GM13977 (cell line): ENCODE measurements at places on chromosomes 11 and 22.
A peak's percentile ranks its signal among the peaks of the same experiment; 100 is the strongest.

DNA sequence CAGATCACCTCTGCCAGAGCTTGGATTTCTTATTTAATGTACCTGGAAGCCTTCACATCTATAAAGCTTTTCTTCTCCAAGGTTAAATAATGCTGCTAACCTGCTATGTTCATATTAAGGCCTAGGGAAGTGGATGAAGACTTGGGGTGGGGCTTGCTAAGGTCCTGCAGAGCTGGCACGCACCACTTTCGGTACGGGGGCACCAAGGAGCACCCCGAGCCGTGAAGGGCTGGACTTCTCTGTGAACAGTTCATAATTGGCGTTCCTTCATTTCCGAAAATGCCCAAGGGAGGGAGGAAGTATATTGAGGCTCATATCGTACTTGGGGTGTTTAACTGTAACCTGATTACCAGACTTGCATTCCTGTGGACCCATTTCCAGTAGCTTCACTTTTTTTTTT, 59.6 kb downstream of the ST14 start:
- no peak for DNase-seq

- no peak for DNase-seq
Observed at GRCh38 chr11:834371-835316, 1.9 kb downstream of the CD151 start.

GRCh38 chr22:20131859-20132685, 468 bp downstream of the ZDHHC8 start:
- no peak for DNase-seq

- DNase-seq: no peak
Observed at GRCh38 chr11:59053387-59053786, 32.7 kb upstream of the GLYATL1B start.

GRCh38 chr11:11155962-11156815, 196.9 kb downstream of the CSNK2A3 start:
- peak; percentile 57 for DNase-seq

GRCh38 chr22:48779661-48780596, 1047.7 kb downstream of the BRD1 start:
- DNase-seq: no peak

DNA sequence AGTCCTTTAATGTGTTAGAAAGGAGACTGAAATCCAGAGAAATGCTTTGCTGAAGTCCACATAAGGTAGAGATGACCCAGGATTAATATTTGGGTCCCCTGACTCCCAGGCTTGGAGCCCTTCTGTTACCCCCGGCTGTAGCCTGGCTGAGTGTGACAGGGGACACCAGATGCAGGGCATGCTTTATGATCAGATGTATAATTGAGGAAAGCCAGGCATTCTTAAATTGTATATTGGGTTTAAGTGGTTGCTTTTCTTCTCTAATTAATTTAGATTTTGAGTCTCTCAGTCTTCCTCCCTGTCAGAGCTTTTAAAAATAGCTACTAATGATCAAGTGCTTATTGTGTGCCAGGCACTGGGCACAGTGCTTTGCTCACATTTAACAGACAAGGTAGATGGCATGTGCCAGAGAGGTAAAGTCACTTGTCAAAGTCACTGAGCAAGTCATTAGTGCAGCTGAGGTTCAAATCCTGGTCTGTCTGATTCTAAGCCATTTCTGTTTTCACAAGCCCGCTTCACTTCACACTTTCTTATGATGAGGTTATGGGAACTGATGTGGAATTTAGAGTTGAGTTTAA, 7.9 kb downstream of the ZNRF3 start:
- DNase-seq: no peak

DNA sequence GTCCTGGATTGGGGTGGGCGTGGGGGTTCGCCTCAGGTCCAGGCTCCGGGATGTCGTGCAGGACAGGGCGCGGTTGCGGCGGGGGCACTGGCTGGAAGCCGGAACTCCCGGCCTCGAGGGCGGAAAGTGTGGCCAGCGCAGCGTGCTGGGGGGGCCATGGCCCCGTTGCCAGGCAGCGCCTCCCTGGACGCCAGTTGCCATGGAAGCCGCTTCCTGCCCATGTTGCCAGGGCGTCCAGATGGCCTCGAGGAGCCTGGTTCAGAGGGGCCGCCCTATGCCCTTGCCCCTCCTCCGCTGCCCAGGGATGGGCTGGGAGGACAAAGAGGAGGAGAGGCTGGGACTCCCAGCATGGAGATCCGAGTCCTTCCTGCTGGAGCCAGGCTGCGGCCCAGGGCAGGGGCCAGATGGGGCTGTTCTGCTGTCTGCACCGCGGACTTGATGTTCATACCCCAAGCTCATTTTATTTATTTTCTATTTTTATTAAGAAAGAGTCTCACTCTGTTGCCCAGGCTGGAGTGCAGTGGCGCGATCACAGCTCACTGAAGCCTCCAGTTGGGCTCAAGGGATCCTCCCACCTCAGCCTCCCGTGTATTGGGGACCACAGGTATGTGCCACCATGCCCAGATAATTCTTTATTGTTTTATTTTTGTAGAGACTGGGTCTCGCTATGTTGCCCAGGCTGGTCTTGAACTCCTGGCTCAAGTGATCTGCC, 4.6 kb upstream of the CCDC188 start:
- DNase-seq: no peak

DNA sequence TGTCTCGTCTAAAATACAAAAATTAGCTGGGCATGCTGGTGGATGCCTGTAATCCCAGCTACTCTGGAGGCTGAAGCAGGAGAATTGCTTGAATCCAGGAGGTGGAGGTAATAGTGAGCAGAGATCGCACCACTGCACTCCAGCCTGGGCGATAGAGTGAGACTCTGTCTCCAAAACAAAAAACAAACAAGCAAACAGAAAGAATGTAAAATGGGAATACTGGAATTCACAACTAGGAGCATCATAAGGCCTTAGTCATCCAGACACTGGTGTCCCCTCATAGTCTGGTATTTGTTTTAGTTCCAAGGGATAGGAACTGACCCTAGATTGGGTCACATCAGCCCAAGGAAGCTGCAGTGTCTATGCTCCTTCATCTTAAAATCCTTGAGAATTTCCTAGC, 520.8 kb downstream of the NELL1 start:
- no peak for DNase-seq

DNA sequence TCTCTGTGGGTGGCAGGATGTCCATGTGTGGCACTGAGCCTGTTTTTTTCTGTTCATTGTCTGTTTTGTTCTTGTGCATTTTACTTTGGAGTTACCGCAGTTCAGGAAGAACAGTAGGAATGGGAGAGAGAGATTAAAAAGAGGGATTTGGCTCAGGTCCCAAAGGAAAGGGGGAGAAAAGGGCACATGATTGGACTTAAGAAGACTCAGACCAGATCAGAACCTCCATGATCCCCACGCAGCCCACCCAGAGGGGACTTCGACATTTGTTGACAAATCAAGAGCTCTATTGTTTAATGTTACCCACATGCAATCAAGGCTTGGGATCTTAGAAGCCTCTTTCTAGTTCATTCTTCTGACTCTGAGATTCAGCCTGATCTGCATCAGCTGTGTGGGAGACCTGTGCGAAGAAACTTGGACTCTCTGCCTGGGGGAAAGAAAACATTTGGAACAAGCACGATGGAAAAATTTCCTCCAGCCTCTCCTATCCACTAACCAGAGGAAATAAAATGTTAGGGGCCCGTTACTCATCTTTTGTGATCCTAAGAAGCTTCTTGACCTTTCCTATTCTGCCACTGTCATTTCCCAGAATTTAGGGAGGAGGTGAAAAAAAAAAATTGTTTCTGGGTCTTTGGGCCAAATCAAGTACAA, 119.2 kb downstream of the SPON1 start:
- no peak for DNase-seq

DNA sequence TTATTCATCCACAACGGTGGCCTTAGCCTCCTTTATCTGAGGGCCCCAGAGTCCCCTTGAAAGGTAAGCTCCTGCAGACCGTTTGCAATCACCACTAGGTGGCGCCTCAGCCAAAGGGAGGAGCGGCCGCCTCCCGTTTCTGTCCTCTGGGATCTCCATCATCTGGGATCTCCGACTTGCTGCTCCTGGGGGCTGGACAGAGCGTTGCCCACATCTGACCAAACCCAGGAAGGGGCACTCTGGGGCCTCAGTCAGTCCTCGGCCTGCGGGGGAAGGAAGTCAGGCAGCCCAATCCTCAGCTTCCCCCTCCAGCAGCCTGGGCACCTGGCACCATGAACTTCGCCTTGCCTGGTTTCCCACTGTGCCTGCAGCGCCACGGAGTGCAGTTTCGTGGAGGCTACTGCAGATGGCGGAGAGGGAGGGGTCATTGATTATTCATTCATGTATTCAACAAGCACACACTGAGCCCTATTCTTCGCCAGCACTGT, 23.5 kb downstream of the TP53I11 start:
- peak; percentile 73 for DNase-seq

DNA sequence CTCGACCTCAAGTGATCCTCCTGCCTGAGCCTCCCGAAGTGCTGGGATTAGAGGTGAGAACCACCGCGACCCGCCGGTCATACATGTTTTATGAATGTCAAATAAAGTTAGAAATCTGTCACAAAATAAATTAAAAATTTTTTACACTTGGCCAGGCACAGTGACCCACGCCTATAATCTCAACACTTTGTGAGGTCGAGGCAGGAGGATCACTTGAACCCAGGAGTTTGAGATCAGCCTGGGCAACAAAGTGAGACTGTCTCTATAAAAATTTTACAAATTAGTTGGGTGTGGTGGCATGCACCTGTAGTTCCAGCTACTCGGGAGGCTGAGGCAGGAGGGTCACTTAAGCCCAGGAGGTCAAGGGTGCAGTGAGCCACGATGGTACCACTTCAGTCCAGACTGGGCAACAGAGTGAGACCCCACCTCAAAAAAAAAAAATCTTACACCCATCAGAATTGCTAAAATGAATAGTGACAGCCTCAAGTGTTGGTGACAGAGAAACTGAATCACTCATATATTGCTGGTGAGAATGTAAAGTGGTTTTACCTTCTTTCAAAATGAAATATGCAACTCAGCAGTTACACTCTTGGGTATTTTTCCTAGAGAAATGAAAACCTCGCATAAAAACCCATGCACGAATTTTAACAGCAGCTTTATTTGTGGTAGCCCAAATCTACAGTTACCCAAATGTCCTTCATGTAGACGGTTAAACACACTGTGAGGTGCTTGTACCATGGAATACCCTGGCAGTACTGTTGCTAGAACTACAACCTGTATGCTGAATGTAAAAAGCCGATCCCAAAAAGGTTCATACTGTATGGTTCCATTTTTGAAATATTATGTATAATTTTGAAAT, 55.4 kb downstream of the MED15 start:
- DNase-seq: no peak

GRCh38 chr22:19917389-19918138, 24.0 kb upstream of the COMT start:
- DNase-seq: no peak

DNA sequence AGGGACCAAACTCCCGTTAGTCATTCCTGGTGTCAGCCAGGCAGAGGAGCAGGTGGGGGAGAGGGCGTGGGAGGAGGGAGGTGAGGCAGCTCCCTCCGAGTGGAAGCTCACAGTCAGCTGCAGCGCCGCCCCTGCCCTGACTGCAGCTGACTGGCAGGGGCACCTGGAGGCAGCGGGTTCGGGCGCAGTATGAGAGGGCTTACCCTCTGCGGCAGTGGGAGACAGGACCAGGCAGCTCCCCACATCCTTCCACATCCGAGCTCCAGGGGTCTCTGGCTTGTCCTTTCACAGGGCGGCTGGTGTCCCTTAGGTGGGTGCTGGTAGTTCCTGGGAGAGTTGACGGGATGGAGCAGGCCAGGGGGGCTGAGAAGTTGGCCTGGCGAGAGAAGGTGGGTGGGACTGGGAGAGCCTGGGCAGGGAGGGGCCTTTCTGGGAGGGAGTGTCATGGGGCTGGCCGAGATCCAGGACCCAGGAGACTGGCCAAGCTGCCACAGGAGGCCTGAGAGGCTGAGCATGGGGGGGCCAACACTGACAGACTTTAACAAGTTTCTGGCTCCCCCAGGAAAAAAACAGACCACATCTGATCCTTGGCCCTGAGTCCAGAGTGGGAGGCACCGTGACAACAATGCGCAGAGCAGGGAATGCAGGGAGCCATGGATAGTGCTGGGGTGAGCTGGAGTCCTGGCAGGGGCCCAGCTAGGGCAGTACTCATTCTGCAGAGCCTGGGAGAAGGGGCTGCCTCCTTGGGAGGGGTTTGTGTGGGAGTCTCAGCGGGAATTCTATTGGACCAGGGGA, 4.9 kb downstream of the ADORA2A start:
- DNase-seq: no peak

DNA sequence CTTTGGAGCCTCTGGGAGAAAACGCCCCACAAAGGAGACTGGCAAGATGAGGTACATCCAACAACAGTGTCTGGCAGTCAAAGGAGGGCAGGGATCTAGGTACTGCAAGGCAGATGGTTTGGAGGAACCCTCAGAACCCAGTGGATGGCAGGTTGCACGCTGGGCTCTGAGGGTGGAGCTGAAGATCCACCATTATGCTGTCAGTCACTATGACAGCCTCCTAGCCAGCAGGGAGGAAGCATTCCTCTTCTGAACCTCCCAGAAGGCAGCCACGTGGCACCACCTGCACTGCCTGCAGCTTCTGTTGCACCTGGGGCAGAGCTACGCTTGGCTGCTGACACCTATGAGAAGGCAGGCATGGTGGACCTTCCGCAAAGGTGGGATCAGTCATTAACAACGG, 40.2 kb downstream of the HTR3A start:
- DNase-seq: no peak

- no peak for DNase-seq
Observed at GRCh38 chr11:8867035-8867434, 44.0 kb upstream of the AKIP1 start.

GRCh38 chr11:107859459-107860239, 1.1 kb upstream of the SLC35F2 start:
- DNase-seq: peak; percentile 41

- DNase-seq: no peak
Observed at GRCh38 chr11:34168642-34169420, 63.4 kb downstream of the NAT10 start.

- DNase-seq: no peak
Observed at GRCh38 chr11:122046846-122047245, 69.2 kb downstream of the BLID start.

DNA sequence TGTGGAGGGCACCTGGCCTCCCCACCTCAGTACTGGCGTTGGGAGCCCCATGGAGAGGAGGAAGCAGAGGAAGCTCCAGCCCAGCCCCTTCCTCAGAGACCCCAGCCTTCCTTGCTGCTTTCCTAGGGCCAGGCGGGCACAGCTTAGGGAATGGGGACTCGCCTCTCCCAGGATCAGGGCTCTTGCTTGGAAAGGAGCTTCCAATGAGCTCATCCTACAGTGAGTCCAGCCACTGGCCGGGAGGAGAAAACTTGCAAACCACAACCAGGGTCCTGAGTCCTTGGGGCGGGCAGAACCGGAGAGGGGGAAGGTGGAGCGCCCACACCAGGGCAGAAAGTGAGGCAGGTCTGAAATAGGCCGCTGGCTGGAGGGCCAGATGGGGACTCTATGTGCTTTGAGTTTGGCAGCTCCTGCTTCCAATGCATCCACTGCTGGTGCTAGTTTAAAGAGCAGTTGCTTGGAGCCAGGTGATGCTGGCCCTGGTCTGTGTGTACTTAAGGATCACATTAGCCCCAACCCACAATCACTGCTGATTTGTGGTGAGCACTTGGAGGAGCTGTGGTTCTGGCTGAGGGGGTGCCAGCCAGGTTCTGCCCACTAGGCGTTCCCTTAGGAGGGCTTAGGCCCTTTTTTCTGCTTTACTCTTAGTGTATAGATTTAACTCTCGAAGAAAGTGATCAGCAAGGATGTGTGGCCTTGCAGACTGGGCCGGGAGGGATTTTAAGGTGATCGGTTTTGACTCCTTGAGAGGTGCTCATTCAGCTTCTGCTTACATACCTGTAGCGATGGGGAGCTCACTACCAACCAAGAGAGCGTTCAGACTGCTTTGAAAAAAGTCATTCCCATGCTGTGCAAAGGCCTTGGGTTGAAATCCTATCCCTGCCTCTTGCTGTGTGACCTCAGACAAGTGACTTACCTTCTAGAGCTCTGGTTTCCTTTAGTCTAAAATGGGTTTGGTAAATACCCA, 81.9 kb downstream of the TP53I11 start:
- no peak for DNase-seq

GRCh38 chr11:28760676-28761390, 652.6 kb downstream of the METTL15 start:
- DNase-seq: no peak
